ENCODE measurements at places on chromosomes 13 and 19.

DNA sequence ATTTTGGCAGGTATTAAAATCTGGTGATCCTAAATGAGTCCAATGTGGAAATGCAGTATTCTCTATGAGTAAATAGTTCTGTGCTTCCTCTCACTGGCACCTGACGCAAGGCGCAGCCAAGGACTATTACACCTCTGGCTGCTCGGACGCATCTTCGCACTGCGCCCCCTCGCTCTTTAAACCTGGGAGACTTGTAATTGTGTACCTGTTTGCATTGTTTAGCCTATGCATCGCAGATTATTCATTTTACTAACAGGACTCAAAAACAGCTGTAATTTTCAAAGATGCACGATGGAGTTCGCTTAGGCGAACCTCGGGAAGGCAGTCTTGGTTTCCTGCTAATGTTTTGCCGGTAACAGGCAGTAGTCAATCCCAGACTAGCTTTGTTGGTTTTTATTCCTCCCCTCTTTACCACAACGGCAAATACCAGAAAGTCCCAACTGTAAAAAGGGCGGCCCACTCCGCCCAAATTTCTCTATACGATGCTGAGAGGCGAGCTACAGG lies 113.2 kb downstream of the KCNRG start:
- no peak for DNase-seq

DNA sequence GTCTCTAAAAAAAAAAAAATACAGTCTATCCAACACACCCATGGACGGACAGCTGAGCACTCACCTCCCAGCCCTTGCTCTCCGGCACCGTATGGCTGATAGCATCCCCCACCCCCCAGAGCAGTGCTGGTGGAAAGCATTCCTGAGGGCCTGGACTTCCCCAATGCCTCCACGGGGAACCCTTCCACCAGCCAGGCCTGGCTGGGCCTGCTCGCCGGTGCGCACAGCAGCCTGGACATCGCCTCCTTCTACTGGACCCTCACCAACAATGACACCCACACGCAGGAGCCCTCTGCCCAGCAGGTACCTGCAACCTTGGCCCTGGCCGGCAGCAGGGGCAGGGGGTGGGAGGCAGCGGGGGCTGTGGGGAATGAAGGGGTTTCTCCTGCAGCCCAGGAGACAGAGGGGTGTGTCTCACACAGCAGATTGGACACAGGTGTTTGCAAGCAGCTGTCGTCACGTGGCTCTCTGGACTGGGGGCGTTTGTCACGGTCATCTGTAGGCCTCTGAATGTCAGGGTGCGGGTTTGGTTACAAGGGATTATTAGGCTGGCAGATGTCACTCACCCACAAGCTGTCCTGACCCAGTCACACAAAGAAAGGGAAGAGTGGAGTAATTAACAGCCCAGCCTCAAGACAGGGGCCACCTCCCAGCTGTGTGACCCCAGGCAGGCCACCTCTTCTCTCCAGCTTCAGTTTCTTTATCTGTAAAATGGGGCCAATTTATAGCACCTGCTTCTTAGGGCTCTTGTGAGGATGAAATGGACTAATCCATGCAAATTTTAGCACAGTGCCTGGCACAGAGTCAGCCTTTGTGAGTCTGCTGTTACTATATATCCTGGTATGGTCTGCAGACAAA lies 19.3 kb downstream of the PLD3 start:
- DNase-seq: no peak

GRCh38 chr13:107864543-107865317 lies 350.6 kb downstream of the LIG4 start:
- peak; percentile 55 for DNase-seq

DNA sequence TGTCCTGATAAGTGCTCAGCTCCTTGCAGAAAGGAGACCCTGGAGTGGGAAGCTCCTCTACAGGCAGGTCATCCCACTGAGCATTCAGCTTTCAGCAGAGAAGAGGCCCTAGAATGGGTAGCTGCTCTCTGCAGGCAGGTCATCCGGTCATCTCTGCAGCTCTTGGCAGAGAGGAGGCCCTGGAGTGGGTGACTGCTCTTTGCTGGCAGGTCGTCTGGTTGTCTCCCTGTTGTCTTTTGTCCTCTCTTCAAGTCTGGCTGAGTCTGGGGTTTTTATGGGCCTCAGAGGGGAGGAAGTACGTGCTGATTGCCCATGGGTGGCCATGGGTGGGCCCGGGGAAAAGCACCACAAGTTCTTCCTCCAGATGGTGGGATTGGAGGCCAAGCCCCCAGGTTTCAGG lies 250.3 kb upstream of the EDNRB start:
- no peak for DNase-seq

- no peak for DNase-seq
Observed at GRCh38 chr13:40113643-40114304, 458.3 kb downstream of the COG6 start.

DNA sequence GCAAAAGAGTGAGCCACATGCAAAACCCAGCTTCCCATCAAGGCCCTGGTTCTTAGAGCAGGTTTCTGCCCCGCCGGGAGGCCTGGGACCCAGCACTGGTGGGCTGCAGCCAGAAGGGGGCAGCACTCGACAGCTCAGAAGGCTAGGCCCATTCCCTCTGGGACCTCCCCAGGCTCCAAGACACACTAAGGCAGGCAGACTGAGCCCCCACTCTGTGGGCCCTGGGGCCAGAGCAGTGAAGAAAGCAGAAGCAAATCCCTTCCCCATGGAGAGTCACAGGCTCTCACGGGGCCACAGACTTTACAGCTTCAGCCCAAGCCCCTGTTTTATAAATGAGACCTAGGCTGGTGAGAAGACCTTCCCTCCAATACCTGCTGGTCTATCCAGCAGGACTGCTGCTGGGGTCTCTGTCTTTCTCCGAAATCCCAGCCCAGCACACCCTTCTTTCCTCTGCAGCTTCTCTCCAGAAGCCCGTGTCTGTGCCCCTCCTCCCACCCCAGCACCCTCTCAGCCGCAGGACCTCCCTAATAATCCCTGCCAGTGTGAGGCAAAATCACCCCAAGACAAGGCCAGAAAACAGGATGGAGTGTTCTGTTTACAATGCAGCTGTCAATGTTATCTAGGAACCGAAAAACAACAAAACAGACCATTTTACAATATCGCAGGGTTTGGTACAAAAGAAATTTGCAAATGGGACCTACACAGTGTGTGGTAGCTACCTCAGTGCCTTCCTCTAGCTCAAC lies 109.3 kb downstream of the ABCC4 start:
- DNase-seq: no peak

DNA sequence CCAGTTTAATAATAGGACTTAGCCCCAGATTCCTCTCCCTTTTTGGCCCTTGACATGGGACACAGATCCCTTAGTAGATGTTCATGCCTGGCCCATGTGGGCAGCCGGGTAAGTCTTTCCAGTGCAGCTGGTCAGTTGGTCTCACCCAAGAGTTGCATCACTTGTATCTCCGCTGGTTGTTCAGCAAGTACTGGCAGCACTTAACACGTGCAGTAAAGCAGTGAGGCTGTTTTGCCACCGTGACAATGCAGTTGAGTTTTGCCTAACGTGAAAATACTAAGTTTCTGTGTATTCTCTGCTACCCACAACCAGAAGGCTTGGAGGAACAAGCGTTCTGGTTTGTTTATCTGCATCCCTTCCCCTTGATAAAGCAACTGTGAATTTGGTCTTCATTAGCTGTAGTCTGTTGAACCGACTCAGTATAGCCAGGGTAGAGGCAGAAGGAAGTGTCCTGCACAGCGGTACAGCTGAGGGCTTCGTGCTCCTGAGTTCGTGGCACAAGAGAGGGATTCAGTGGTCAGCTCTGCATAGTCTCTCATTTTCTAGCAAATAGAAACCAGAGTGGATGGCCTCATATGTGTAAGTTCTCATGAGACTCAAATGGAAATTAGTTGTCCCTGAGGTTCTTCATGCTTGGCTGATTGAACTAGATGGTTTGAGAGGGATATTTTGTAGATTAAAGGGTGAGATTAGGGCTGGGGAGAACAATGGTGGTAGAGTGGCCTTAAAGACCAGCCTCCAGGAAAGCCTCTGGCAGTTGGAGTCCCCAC lies 50.3 kb downstream of the ARHGEF7 start:
- no peak for DNase-seq

DNA sequence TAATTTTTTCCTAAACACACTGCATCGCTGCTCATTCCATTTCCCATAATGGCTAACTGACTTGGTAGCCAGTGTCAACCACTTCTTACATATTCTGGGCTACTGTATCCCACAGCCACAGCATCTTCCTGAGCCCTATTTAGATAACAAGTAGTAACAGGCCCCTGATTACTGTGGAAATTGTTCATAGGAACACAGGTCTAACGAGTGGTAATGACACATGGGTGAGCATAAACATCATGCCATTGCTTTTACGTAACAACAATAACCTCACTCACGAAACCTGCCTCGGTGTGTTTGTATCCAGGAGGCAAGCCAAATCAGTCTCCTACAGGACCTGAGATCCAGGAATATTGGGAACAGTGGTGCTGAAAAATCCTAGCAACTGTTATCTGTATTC lies 438.6 kb downstream of the KLF5 start:
- no peak for DNase-seq

DNA sequence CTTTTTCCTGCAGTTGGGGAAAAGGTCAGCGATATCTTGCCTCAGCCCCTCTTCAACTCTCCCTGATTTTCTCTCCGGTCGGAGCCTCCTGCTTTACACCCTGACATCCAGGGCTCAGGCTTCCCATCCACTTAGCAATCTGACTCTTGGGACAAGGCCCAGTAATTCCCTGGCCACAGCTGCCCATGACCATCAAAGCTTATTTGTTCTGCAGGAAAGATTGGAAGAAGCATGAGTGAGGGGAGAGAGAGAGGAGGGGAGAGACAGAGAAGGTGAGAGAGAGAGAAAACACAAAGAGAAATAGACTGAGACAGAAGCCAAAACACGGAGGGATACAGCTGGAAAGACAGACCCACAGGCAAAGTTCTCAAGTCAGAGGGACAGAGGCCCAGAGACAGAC lies 13.7 kb downstream of the SYT3 start:
- no peak for DNase-seq

GRCh38 chr13:60099631-60100420 lies 63.9 kb downstream of the DIAPH3 start:
- DNase-seq: no peak

GRCh38 chr13:26184791-26185250 lies 37.3 kb downstream of the RNF6 start:
- peak; percentile 16 for DNase-seq

DNA sequence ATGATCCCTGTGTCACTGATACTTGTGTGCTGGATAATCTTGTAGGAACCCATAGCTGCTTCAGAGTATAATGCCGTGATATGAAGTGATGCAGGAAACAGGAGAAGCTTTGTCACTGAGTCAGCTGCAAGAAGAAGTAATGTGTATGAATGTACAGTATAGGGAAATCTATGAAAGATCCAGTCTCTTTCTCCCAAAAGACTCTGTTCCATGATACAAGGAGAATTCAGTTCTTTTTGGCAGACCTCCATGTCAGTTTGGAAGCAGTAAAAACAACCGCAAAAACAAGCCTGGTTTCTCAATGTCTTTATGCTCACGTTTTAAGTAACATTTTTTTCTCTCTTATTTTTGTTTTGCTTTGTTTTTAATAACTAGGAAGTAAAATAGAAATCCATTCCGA lies 33.9 kb downstream of the PCDH17 start:
- no peak for DNase-seq

DNA sequence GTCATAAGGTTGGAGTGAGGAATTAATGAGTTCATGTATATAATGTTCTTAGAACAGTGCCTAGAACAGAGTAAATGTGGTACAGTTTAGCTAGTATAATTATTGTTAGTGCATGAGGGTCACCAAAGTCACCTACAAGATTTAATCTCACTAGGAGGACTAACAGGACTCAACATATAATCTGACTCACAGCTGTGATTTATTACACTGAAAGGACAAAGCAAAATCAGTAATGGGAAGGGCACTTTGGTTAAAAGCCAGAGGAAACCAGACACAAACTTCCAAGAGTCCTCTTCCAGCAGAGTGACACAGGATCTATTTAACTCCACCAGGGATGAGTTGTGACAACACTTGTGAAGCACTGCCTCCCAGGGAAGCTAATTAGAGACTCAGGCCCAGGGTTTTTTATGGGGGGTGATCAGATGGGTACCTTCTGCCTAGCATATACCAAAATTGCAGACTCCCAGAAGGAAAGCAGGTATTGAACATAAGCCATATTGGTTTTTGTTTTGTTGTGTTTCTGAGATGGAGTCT lies 341.2 kb upstream of the DACH1 start:
- no peak for DNase-seq

GRCh38 chr13:32660227-32660626 lies 74.0 kb downstream of the PDS5B start:
- DNase-seq: no peak

- no peak for DNase-seq
Observed at GRCh38 chr19:33796164-33796875, at the start of gene KCTD15. Gene KCTD15 (plus strand): TSS chr19:33796870. CDS start chr19:33800455, 3,585 bp downstream.

GRCh38 chr13:28558567-28558966 lies 63.6 kb upstream of the FLT1 start:
- DNase-seq: no peak

- DNase-seq: no peak
Observed at GRCh38 chr13:109781384-109782065, 4.9 kb downstream of the IRS2 start.

DNA sequence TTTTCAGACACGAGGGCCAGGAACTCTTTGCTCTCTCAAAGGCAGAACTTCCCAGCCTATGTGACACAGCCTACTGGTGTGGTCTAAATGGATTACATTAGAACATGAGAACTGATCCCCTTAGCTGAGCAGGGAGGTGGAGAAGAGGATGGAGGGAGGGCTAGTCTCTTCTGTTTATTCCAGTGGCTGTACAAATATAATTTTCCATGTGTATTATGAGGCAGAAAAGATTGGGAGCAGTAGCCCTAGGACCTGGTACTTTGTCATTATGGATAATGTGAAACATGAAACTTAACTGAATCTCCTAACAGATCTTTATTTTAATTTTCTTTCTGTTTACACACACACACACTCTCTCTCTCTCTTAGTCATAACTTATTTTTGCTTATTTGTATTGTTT lies 82.1 kb downstream of the WDFY2 start:
- DNase-seq: no peak

DNA sequence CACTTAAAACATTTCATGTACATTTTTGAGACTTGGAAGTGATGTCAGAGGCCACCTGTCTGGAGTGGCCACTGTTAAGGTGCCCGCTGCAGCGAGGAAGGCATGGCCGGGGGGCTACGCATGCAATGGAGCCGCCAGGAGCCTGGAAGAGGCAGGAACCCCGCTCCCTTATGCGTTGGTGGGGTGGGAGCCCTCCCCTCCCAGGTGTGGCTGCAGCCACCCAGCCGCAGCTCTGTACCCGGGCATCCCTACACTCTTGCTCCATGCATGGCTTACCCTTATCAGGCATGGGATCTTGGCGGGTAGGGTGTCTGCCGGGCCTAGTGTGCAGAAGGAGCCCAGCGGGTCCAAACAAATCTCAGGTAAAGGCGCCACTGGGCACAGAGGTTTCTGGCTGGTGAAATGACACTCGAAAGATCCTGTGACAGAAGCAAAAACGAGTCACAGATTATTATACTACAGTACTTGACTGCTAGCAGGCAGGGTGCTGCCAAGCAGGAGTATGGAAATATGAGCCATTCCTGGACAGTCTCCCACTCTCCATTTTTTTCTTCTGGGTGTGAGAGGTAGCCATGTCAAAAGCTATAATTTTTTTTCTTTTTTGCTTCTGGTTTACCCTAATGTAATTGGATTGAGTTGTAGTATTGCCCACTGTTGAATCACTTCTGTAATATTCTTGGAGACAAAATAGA lies 1606.3 kb upstream of the MIR17HG start:
- DNase-seq: no peak

GRCh38 chr19:28065026-28065425 lies 1147.9 kb downstream of the UQCRFS1 start:
- no peak for DNase-seq

- no peak for DNase-seq
Observed at GRCh38 chr19:38273499-38273898, 9.1 kb downstream of the SPINT2 start.

Data from glomerular endothelial cell (primary cell).